C1 segment of cervical spinal cord (tissue), 14 donors: ENCODE measurements at places on chromosomes 7 and 10.

- DNase-seq: no peak
These were observed 16.0 kb downstream of the PPP1R9A start for GRCh38 chr7:94923412-94923811.

DNA sequence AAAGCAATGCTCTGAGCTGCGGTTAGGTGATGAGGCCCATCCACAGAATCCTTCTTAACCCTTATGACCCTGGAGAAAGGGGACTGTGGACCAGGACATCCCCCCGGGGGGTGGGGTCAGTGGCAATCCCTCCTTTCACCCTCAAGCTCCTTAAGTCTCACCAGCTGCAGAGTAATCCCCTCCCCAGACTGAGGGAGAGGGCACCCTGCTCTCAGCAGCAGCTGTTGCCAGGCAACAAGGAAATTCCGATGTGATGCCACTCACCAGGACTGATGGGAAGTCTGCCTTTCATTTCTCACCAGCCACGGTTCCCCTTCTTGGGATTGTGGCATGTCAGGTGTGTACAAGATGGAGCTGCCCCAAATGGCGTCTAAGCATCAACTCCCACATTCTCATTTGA lies 129.6 kb downstream of the DOCK1 start:
- no peak for DNase-seq

GRCh38 chr7:72437061-72437585 lies 25.0 kb upstream of the CALN1 start:
- no peak for DNase-seq

DNA sequence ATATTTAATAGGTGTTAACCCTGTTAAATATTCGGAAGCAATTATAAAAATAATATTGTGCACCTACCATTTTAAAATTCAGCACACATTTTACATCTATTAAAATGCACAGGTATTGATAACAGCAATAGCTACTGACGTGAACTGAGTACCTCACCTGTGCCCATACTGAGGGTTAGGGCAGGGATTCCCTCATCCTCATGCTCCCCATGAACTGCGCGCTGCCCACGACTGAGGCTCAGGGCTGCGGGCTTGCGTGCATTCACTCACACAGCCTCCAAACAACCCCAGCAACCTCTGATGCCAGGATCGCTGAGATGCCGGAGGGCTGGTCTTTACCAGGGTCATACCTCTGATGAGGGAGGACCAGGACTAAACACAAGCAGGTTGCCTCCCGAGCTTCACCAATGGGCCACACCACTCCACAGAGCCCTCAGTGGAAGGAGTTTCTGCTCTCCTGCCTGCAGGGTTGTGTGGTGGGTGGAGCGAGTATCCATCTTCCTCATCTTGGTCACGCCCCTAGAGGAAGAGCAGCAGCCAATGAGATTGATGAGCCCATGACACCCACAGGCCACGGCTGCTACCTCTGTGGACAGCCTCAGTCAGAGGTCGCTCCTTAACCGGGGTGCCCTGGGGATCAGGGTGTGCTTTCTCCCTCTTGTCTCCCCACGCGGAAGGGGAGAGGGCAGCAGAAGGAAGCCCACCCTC lies 478.3 kb downstream of the TNS3 start:
- no peak for DNase-seq

DNA sequence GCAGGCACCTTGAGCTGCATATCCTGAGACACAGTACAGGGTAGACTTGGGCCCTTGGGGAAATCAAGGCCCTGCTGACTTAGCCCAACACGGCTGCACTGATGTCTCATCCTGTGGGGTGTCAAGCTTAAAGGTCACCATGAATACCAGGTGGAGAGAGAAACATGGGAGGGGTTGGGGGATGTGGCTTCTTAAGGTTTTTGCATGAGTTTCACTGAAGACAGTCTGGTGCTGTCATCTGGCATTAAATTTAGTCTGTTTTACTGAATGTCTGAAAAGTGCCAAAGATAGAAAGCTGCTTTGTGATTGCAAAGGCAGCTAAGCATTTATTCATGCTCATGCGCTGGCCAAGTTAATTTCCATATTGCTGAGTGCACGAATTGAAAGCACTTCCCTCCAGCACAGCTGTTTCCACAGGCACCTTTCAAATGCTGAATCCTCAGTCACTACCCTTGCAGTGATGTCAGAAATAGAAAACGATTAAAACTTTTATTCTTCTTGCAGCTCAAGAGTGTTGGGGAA lies 102.1 kb downstream of the OSBPL3 start:
- DNase-seq: no peak

DNA sequence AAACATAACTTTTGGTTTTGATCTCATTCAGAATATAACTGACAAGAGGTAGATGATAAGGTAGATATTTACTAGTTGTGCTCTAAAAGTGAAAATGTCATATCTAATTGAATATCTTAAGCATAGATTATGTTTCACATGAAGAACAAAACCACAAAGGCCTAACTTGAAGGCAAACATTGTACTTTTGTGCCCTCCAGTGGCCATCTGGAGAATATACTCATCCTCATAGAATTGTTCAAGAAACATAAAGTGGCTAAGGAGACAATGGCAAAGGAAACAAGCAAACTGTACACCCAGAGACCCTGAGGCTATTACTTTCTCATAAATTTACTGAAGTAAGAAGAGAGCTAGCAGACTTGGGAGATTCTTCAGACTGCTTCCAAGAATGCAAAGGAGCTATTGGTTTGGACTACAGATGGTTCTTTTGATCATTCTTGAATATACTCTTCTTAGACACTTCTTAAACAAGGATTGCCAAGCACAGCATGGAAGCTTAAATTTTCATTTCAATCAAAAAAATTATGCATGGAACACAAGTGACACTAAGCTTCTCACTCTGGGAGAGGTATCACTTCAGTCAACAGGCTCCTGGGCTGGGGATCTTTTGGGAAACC lies 98.2 kb upstream of the DKK1 start:
- no peak for DNase-seq

- DNase-seq: no peak
These were observed 23.7 kb downstream of the NUP42 start for GRCh38 chr7:23205577-23205908.

GRCh38 chr10:131437556-131438475 lies 126.3 kb upstream of the TCERG1L start:
- DNase-seq: no peak

- no peak for DNase-seq
These were observed 322.4 kb downstream of the PTEN start for GRCh38 chr10:88185830-88186229.

- DNase-seq: no peak
These were observed 21.6 kb downstream of the IRF5 start for GRCh38 chr7:128959296-128959695.

GRCh38 chr7:86768394-86768793 lies 124.7 kb downstream of the GRM3 start:
- DNase-seq: no peak

DNA sequence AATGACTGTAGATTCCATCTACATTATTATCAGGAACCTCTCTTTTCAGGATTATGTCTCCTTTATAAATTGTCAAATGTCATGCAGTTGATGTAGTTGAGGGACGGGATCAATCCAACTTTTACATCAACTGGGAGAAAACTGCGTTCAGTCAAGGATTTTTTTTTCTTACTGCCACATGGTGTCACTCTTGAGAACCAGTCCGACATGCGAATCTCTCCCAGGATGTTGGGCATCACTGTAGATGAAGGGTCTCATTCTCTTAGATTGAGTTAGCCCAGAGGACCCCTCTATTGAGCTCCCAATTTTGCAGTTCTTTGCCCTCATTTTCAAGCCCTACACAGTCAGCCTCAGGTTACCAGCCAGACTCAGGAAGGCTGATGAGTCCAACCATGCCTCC lies 120.3 kb upstream of the PTPRZ1 start:
- no peak for DNase-seq

DNA sequence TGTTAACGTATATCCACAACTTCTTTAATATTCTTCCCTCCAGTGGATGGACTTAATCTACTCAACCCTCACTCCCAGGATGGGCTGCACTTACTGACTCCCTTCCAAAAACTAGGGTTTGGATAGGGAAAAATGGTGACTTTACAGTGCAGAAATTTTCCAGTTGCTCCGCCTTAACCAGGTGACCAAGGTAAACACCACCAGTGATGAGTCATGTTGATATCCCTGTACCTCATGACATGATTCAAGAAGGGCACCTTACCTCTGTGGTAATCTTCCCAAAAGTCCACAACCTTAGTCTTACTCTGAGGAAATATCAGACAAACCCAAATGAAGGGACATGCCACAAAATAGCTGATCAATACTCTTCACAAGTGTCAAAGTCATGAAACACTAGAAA lies 3.5 kb upstream of the GSTK1 start:
- no peak for DNase-seq

DNA sequence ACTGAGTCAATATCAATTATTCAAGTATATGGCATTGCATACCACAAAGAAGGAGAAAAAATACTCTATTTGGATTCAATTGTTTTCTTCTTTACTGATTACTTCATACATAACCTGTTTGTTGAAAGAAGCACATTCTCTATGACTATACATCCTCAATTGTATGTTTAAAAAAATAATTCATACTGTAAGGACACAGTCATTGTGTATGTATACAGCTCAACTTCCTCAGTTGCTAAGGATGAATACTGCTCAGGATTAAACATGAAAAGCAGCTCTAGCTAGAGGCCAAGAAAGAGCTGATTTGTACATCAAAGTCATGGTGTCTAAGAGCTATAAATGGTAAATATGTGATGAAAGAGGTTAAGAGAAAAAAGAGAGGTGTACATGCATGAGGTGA lies 15.8 kb upstream of the BPGM start:
- no peak for DNase-seq

DNA sequence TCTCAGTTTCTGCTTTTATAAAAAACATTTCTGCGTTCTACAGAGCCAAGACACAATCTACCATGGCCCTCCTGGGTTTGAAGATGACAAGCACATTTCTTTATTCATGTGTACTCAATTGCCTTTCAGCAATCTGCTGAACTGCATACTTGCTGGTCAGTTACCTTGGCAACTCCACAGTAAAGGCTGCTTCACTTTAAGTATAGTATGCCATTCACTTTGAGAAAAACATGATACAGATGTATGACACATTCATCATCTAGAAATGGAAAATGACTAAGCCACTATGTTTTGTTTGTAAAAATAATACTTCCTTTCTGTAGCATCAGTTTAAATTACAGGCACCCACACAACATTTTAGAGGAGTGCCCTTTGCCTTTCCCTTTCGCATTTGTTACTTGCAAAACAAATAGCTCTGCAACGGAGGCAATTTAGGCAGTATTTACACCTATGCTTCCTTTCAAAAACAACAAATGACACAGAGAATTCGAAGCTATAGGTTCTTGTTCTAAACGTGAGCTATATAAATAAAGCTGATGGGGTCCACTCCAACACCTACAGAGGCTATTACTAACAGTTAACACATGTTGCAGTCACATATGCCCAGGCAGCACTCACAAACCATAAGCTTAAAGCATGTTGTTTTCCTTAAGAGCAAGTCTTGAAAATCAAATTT lies 23.5 kb downstream of the SGCE start:
- DNase-seq: no peak

- DNase-seq: no peak
These were observed 122.2 kb downstream of the GPR37 start for GRCh38 chr7:124643311-124643811.
